ENCODE measurements at places on chromosomes 16 and 17.

DNA sequence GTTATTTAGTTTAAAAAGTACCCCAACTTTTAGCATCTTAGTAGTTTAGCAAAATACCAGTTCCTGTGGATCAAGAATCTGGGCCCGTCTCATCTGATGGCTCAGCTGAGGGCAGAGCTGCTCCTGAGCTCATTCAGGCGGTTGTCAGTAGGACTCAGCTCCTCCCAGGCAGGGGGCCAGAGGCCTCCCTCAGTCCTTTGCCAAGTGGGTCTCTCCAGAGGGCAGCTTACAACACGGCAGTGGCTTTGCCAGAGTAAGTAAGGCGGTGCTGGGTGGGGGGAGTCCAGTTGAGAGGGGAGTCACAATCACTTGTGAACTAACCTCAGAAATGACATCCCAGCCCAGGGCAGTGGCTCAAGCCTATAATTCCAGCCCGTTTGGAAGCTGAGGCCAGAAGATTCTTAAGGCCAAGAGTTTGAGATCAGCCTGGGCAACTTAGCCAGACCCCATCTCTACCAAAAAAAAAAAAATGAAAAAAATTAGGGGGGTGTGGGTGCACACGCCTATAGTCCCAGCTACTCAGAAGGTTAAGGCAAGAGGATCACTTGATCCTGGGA lies 81.5 kb upstream of the MED9 start:
- no peak for DNase-seq

DNA sequence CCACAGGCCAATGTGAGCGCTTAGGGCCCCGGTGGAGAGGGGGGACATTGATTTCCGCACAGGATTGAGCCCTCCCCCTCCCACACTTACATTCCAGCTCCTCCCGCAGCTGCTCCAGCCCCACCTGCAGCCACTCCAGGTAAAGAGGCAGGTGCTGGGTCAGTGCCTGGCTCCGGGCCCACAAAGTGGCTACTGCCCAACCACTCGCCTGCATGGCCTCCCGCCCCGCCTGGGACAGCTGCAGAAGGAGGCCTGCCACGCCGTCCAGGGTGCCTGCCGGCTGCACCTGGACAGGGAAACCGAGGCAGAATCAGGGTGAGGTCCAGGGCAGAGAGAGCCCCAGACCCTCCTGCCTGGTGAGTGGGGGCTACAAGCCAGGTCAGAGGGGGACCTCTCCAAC lies 46.3 kb downstream of the RMI2 start:
- no peak for DNase-seq

DNA sequence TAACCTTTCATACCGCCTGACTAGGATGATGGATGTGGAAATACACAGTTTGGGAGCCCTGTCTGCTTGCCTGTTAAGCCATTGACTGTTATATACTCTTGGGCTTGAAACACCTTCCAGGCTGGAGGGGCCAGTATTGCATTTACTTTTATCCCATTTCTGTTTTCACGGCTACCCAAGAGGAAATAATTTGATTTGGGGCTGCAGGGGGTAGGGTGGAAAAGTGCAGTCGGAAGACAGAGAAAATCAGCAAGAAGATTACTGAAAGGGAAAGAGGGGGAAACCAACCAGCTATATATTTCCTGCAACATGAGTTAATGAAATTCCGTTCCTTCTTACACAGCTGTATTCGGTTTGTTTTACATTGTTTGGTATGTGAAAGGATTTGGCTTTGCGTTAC lies 202.5 kb downstream of the CDH13 start:
- DNase-seq: no peak

DNA sequence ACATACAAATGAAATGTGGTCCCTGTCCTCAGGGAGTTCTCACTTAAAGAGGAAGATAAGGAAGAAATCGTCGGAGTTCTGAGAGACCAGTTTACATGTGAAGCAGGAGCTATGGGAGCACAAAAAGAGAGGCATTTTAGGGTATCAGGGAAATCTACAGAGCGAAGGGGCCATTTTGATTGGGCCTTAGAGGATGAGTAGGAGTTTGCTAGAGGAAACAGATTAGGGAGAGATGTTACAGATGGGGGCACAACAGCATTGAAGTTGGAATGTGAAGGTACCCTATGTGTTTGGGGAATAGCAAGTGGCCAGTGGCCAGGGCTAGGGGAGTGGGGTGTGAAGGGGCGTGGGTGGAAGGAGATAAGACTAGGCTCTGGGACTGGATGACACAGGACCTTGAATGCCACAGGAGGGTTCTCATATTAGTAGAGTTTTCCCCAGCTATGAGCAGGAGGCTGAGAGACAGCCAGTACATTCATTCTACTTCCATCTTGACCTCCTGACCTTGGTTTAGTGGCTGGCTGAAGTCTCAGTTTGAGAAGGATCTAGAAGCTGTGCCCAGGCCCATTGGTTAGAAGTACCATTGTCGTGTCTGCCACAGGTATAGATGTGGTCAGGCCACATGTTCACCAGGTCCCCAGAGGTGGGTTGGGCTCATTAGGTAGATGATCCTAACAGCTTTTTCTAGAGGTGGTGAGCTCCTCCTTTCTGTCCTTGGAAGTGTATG lies 34.8 kb downstream of the CPNE2 start:
- DNase-seq: no peak

- DNase-seq: no peak
Observed at GRCh38 chr16:56930486-56931270, 1.3 kb upstream of the HERPUD1 start.

DNA sequence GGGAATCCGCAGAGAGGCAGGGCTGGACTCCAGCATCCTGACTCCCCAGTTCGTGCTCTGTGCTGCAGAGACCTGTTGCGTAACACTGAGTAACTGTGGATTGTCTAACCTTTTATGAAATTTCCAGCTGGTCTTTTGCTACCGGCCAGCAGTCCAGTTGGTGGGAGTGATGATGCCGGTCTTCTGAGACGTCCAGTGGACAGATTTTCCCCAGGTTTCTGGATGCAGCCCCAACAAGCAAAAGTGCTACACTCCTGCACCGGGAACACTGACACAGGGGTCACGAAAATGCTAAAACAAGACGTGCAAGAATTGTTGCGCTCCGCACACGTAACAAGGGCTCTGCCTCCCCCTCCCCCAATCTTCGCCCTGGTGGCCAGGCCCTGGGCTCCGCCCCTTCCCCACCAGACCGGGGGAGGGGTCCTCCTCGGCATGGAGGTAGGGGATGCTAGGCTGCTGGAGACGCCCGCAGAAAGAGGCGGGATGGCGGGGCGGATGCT lies 701 bp upstream of the MRC2 start:
- DNase-seq: no peak

DNA sequence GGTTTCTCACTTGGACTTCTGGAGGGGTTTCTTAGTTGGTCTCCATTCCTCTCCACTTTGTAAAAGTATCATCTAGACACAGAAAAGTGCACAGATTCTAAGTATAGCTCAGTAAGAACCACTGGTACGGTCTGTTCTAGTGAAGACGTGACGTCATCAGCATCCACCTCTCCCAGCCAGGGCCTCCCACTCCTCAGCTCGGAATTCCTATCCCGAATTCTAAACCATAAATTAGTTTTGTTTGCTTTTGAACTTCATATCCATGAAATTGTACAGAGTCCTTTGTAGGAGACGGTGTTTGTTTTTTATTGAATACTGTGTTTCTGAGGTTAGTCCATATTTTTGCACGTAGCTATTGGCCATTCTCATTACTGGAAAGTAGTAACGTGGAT lies 25.5 kb downstream of the FOXK2 start:
- no peak for DNase-seq

- DNase-seq: no peak
Observed at GRCh38 chr16:80084163-80084562, 456.6 kb upstream of the DYNLRB2 start.

GRCh38 chr17:50661348-50661747 lies 26.7 kb downstream of the ABCC3 start:
- DNase-seq: no peak

- no peak for DNase-seq
Observed at GRCh38 chr16:46972429-46973206, 856 bp downstream of the DNAJA2 start.

- DNase-seq: no peak
Observed at GRCh38 chr16:27318392-27319256, 4.8 kb downstream of the IL4R start.

Data from substantia nigra (tissue), 51 donors.